T1000 (cell line): ENCODE measurements at places on chromosomes 16 and 17.
A peak's percentile ranks its signal among the peaks of the same experiment; 100 is the strongest.

GRCh38 chr16:84919269-84919668, 92.1 kb downstream of the ZDHHC7 start:
- no peak for DNase-seq

DNA sequence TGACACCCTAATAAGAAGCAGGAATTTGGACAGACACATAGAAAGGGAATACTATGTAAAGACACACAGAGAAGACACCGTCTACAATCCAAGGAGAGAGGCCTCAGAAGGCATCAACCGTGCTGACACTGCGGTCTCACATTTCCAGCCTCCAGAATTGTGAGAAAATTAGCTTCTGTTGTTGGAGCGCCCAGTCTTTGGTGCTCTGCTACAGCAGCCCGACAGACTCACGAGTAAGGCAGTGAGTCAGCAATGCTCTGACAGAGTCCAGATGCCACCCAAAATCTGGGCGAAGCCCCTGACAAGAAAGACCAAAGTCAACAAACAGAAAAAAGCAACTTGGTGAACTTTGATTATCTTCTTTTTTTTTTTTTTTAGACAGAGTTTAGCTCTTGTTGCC, 32.5 kb upstream of the RAI1 start:
- DNase-seq = no peak

DNA sequence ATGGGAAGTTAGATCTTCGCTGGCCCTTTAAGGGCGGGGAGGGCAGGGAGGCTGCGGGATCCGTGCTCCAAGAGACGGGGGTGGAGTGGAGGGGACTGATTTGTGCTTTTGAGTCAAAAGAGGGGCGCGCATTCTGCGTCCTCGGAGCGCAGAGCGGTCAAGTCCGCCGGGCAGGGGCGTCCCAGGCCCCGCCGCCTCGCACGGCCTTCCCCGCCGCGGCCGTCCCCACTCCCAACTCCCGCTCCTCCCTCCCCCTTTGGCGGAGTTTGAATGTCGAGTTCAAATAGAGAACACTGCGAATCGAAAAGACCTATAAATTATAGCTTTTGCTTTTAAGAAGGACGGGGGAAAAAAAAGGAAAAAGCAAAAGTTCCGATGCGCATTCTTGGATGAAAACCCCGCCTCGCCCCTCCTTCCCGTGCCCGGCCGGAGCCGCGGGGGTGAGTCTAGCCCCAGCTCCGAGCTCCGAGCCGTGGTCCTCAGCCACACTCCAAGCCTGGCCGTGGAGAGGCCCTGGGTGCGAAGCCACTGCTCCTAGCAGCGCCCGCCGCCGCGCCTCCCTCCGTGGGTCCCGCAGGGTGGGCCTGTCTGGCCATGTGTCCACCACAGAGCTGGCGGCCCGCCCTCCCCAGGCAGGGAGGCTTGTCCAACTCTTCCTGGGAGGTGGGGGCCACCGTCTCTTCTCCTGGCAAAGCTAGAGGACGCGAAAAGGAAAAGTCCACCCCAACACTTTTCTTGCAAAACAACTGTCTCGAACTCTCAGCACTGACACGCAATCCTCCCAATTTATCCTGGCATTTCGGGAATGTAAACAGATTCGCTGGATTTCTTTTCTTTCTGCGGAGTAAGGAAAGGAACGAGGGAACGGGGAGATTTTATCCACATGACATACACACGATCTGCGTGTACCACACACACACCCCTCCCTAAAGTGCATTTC, 3.6 kb downstream of the CBX8 start:
- no peak for DNase-seq

DNA sequence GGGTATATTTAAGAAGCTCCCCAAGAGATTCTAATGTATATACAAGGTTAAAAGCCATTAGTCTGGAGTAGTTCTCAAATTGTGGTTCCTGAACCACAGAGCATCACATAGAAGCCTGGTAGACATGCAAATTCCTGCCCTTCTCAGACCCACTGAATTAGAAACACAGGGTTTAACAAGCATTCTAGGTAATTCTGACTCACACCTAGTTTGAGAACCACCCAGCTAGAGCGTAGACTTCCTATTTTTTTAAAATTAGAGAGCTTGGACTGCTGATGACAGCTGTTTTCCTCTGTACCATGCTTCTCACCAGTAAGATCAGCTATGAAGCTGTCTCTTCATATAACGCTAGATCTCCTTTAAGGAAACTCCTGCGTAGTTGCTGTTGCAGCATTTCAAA, 50.6 kb downstream of the HS3ST3B1 start:
- DNase-seq = no peak

DNA sequence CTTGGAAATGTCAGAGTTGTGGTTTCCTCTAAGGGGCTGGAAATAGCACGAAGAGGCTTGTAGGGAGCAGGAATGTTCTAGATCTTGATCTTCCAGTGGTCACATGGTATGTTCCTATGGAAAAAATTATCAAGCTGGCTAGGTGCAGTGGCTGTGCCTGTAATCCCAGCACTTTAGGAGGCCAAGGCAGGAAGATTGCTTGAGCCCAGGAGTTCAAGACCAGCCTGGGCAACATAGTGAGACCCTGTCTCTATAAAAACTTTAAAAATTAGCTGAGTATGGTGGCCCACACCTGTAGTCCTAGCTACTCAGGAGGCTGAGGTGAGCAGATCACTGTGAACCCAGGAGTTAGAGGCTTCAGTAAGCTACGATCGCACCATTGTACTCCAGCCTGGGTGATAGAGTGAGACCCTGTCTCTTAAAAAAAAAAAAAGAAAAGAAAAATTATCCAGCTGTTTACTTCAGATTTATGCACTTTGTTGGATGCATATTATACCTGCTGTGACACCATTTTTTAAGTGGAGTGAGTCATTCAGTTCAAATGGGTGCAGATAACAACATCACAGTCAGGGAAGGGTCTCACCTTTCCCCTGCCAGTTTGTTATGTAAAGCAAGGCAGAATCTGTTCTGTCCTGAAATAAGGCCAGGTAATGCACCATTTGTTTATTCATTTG, 65.7 kb upstream of the LYRM9 start:
- no peak for DNase-seq

- peak; percentile 25 for DNase-seq
Measured at GRCh38 chr16:83143788-83144187, 517.0 kb downstream of the CDH13 start.

DNA sequence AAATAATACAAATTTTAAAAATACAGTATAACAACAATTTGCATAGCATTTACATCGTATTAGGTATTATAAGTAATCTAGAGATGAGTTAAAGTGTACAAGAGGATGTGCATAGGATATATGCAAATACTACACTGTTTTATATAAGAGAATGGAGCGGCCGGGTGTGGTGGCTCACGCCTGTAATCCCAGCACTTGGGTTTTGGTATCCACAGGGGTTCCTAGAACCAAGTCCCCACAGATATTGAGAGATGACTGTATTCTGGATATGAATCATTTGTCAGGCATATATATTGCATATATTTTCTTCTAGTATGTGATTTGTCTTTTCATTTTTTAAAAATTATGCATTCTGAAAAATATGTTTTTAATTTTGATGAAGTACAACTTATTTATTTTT, 77.5 kb upstream of the MSI2 start:
- no peak for DNase-seq

GRCh38 chr17:80957461-80957941, 34.1 kb upstream of the CHMP6 start:
- DNase-seq = no peak

- DNase-seq = no peak
Measured at GRCh38 chr17:82517230-82517865, 2.2 kb upstream of the FOXK2 start.
